ENCODE measurements at places on chromosomes 4 and X.

DNA sequence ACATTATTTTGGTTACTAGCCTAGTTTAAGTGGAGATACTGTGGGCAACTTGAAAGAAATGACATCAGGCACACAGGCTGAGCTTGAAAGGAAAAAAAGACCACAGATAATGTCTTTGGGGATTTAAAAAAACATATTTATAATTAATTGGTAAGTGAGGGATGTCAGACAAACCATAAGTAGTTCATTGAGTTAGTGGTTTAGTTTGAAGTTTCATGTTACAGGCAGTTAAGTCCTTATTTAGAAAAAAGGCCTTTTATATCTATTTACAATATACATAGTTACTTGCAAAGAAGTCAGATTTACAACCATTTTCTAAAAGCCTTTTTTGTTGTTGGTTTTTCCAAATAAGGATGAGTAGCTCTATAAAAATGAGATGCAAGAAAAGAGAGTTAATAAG lies 89.2 kb downstream of the CDS1 start:
- DNase-seq: no peak

GRCh38 chr4:153156721-153157120 lies 47.5 kb upstream of the TRIM2 start:
- DNase-seq: no peak

- no peak for DNase-seq
Observed at GRCh38 chr4:111636961-111637585, 508.2 kb upstream of the FAM241A start.

DNA sequence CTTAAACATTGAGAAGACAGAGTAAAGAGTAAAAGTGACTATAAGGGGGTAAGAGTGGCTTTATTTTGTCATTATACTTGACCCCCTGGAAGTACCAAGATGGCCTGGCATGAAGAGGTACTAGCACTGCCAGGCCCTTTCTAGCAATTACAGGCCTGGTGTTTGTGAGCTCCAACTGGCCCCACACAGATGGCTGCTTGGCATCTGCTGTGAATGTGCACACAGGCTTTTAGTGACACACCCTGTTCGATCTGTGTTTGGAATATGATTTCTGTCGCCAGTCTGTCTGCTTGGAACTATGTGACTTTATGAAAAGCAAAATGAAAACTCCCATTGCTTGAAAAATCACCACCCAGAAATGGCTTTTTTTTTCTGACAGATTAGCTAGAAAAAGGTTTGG lies 123.3 kb downstream of the CLCN4 start:
- DNase-seq: no peak

DNA sequence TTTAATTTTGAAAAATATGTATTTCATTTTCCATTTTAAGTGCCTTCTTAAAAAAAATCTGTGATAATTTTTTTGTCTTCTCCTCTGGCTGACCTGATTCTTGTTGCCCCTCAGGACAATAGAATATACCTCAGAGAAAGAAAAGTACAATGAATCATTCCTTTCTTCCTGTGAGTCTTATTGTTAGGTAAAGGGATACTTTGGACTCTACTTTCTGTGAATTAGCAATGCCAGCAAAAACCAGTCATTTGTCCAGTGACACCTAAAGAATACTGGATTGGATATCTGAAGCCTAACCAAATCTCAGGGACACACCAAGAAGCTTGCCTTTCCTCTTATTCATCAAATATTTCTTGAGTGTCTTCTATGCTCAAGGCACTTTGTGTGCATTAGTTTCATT lies 102.1 kb downstream of the AREG start:
- no peak for DNase-seq

GRCh38 chrX:45868425-45868824 lies 667.7 kb upstream of the DIPK2B start:
- no peak for DNase-seq

All from NCI-H2081 treated with DMSO at 0.1 percent for 48 hours (cell line).